Type B pancreatic cell (in vitro differentiated cells): ENCODE measurements at places on chromosomes 7 and 10.

DNA sequence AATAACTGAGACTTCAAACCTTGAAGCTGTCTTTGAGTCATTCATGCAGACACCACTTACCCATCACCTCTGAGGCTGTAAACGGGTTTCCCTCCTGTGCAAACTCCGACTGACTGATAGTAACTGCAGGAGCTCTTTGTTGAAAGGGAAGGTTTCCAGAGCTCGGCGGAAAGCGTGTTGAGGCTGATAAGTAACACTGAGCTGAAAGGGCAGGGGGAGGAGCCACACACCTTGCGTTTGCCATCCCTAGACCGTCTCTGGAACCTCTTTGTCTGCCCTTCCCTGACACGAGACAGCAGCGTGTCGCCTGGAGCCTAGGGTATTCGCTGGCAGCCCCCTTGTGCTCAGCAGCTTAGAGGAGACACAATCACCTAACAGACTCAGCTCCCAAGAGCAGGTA, 134.0 kb downstream of the PAXIP1 start:
- H3K4me1 ChIP-seq = peaks cover 6% of the 10 kb centered on the region
- H3K27ac ChIP-seq = peak overlapping the region; percentile 26
- no peaks in the 10 kb centered on the region for H3K36me3 ChIP-seq
- DNase-seq = no peak

DNA sequence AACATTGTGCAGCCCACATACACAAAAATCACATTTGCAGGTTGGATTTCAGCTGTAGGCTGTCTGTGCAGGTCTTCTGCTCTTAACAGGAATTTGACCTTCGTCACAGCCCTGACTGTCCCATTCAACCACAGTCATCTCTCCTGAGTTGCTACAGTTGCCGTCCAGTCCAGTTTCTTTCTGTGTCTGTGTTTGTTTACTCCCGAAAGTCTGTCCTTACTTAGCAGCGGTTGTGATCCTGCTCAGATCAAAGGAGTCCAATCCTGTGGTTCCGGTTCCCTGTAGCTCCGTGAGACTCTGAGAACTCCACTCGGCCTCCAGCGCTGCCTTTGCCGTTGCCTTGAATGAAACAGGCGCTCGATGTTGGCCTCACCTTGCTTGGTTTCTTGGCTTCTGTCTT, 111.6 kb upstream of the GATA3 start:
- no peak overlapping the region for H3K4me3 ChIP-seq
- peaks cover 8% of the 10 kb centered on the region for H3K36me3 ChIP-seq
- peaks cover 10% of the 10 kb centered on the region for H3K4me1 ChIP-seq
- no peak for DNase-seq
- no peak overlapping the region for H3K27ac ChIP-seq

DNA sequence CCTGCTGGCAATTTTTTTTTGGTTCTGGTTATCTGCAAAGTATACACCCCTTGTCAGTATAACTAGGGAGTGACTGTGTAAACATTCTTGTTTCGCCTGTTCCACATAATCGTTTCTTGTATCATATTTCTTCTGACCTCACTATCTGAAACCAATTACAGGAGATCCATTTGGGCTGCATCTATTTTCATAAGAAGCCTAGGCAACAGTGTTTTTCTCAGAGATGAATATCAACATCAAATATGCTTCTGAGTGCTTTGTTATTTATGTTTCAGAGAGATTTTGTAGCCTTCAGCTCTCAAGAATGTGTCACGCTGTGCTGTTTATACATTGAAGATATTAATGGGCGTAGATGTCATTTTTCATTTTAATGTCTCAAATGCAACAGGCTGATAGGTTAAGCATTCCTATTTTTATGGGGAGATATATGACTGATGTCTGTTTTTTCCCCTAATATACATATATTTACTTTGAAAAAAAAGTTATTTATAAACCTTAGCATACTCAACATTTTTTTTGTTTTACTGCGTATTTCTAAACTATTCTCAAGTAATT, 115.5 kb downstream of the FOXP2 start:
- DNase-seq = no peak
- H3K27ac ChIP-seq = peak overlapping the region; percentile 14
- peak overlapping the region; percentile 42 for H3K4me3 ChIP-seq
- peaks cover 10% of the 10 kb centered on the region for H3K27me3 ChIP-seq

DNA sequence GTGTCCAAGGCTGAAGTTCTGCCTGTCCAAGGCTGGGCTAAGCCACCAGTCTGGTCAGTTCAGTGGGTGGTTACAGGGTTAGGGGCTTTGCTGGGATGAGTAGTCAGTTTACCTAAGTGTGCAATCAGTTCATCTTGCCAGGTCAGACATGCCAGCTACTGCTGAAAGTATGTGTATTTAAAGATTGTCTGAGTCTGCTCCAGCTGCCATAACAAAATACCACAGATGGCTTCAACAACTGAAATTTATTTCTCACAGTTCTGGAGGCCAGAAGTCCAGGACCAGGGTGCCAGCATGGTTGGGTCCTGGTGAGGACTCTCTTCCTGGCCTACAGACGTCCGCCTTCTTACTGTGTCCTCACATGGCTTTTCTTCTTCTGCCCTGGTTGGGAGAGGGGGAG, 52.4 kb upstream of the TNS3 start:
- H3K27ac ChIP-seq = no peak overlapping the region
- peaks cover 52% of the 10 kb centered on the region for H3K4me1 ChIP-seq
- no peaks in the 10 kb centered on the region for H3K36me3 ChIP-seq
- no peak overlapping the region for H3K4me3 ChIP-seq

- no peak for DNase-seq
- H3K27me3 ChIP-seq = peaks cover 3% of the 10 kb centered on the region
- no peak overlapping the region for H3K4me3 ChIP-seq
- H3K27ac ChIP-seq = no peak overlapping the region
Observed at GRCh38 chr10:78706256-78706655, 362.5 kb upstream of the ZMIZ1 start.

GRCh38 chr10:100487529-100487928, 24.7 kb downstream of the WNT8B start:
- no peak for DNase-seq
- H3K27ac ChIP-seq = no peak overlapping the region
- H3K36me3 ChIP-seq = peaks cover 27% of the 10 kb centered on the region
- peaks cover 40% of the 10 kb centered on the region for H3K27me3 ChIP-seq
- H3K4me1 ChIP-seq = peaks cover 15% of the 10 kb centered on the region

GRCh38 chr7:135270577-135271254, 37.1 kb downstream of the STRA8 start:
- peaks cover 20% of the 10 kb centered on the region for H3K27me3 ChIP-seq
- no peak overlapping the region for H3K27ac ChIP-seq
- H3K4me1 ChIP-seq = peaks cover 3% of the 10 kb centered on the region
- DNase-seq = no peak
- no peak overlapping the region for H3K4me3 ChIP-seq

- H3K36me3 ChIP-seq = no peaks in the 10 kb centered on the region
- peaks cover 18% of the 10 kb centered on the region for H3K4me1 ChIP-seq
- DNase-seq = no peak
- no peak overlapping the region for H3K4me3 ChIP-seq
- no peaks in the 10 kb centered on the region for H3K27me3 ChIP-seq
Observed at GRCh38 chr10:84845628-84846261, 517.4 kb downstream of the CCSER2 start.

GRCh38 chr10:31242902-31243301, 76.1 kb upstream of the ZEB1 start:
- DNase-seq = no peak
- H3K27ac ChIP-seq = no peak overlapping the region
- no peak overlapping the region for H3K4me3 ChIP-seq
- H3K27me3 ChIP-seq = no peaks in the 10 kb centered on the region

GRCh38 chr10:1746796-1747195, 9.5 kb upstream of the ADARB2 start:
- no peak overlapping the region for H3K4me3 ChIP-seq
- peaks cover 4% of the 10 kb centered on the region for H3K4me1 ChIP-seq
- H3K27me3 ChIP-seq = peaks cover 47% of the 10 kb centered on the region
- H3K27ac ChIP-seq = no peak overlapping the region
- no peak for DNase-seq

- H3K36me3 ChIP-seq = no peaks in the 10 kb centered on the region
- H3K4me1 ChIP-seq = no peaks in the 10 kb centered on the region
- no peak overlapping the region for H3K4me3 ChIP-seq
Observed at GRCh38 chr10:132136689-132137088, 50.1 kb upstream of the DPYSL4 start.

GRCh38 chr7:129376778-129377700, 57.2 kb upstream of the STRIP2 start:
- H3K4me3 ChIP-seq = no peak overlapping the region
- DNase-seq = no peak
- no peaks in the 10 kb centered on the region for H3K27me3 ChIP-seq
- no peaks in the 10 kb centered on the region for H3K36me3 ChIP-seq

GRCh38 chr7:26153823-26154783, 2.1 kb downstream of the NFE2L3 start:
- H3K36me3 ChIP-seq = no peaks in the 10 kb centered on the region
- no peak for DNase-seq
- H3K27me3 ChIP-seq = peaks cover 68% of the 10 kb centered on the region
- peak overlapping the region; percentile 87 for H3K4me3 ChIP-seq

GRCh38 chr10:50506861-50507573, 116.7 kb downstream of the SGMS1 start:
- no peak for DNase-seq
- peaks cover 8% of the 10 kb centered on the region for H3K4me1 ChIP-seq
- no peak overlapping the region for H3K4me3 ChIP-seq
- H3K27me3 ChIP-seq = no peaks in the 10 kb centered on the region
- no peaks in the 10 kb centered on the region for H3K36me3 ChIP-seq

DNA sequence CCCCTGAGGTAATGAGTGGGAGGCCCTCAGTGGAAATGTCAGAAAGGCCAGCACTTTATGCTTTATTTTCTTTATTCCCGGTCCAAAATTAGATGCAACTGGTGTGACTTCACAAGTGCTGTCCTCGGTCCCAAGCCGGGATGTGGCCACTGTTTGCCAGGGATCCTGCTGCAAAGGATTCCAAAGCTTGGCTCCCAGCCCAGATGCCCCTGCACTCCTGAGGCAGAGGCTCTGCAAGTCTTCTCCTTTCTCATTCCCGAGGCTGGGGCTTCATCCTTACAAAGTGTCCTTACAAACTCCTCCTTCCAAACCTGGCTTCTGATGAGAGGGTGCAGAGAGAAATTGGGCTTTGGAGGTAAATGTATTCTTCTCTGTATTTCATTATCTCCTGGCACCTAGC, 544.3 kb upstream of the DPP6 start:
- no peak for DNase-seq
- no peak overlapping the region for H3K4me3 ChIP-seq
- H3K4me1 ChIP-seq = no peaks in the 10 kb centered on the region
- H3K27ac ChIP-seq = no peak overlapping the region

- peak overlapping the region; percentile 36 for H3K27ac ChIP-seq
- peaks cover 25% of the 10 kb centered on the region for H3K27me3 ChIP-seq
- H3K4me3 ChIP-seq = no peak overlapping the region
- no peaks in the 10 kb centered on the region for H3K36me3 ChIP-seq
Observed at GRCh38 chr10:131819241-131820072, 81.4 kb upstream of the PPP2R2D start.

GRCh38 chr10:78199005-78199725, 165.5 kb downstream of the RPS24 start:
- DNase-seq = no peak
- H3K4me1 ChIP-seq = peaks cover 6% of the 10 kb centered on the region
- H3K4me3 ChIP-seq = no peak overlapping the region
- no peak overlapping the region for H3K27ac ChIP-seq

DNA sequence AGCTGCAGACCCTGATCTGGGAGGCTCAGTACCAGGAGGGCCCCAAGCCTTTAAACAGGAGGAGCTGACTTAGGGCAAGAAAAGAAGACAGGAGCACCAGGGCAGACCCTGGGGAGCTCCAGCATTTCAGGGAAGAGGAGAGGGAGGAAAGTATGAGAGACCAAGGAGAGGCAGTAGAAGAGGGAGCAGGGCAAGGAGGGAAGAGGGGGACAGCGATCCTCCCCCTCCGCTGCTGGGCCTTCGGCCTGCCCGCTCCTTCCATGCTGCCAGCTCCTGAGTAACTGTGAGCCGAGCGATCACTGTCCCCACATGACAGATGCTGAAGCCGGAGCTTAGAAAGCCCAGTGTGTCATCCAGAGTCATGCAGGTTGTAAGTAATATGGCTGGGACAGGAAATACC, 65.9 kb downstream of the ALOX5 start:
- DNase-seq = no peak
- no peaks in the 10 kb centered on the region for H3K27me3 ChIP-seq
- peaks cover 4% of the 10 kb centered on the region for H3K4me1 ChIP-seq
- H3K27ac ChIP-seq = no peak overlapping the region
- H3K36me3 ChIP-seq = no peaks in the 10 kb centered on the region
- no peak overlapping the region for H3K4me3 ChIP-seq

DNA sequence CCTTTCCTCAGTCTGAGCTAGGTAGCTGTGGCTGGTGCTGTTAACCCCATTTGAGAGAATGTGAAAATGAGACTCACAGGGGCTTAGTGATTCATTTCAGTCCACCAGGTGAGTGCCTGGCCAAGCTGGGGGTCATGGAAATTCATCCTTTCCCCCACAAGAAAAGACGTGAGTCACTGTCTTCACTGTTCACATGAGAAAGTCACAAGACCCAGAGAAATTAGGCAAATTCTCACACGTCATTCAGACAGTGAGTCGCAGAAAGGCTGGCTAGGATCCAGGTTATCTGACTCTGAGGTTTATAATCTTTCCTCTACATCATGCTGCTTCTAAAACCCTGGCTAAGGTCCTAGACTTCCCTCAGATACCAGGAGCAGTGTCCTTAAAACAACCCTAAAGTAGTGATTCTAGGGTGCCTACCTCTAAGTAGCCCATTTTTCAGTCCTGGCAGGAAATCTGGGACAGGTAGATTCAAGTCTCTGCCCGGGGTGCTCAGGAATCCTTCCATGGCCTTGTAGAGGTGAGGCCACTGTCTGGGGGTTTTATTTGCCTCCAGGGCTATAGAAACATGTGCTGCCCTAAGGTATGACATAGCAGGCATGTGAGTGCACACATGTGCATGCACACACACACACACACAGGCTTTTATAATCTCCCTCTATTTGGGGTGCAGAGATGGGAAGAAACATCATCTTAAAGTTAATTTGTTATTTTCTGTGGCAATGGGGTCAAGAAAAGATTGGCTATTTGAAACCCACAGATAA, 427.9 kb upstream of the CELF2 start:
- no peak overlapping the region for H3K27ac ChIP-seq
- no peaks in the 10 kb centered on the region for H3K36me3 ChIP-seq
- H3K4me3 ChIP-seq = no peak overlapping the region
- peaks cover 13% of the 10 kb centered on the region for H3K27me3 ChIP-seq
- H3K4me1 ChIP-seq = peaks cover 16% of the 10 kb centered on the region
- DNase-seq = no peak

DNA sequence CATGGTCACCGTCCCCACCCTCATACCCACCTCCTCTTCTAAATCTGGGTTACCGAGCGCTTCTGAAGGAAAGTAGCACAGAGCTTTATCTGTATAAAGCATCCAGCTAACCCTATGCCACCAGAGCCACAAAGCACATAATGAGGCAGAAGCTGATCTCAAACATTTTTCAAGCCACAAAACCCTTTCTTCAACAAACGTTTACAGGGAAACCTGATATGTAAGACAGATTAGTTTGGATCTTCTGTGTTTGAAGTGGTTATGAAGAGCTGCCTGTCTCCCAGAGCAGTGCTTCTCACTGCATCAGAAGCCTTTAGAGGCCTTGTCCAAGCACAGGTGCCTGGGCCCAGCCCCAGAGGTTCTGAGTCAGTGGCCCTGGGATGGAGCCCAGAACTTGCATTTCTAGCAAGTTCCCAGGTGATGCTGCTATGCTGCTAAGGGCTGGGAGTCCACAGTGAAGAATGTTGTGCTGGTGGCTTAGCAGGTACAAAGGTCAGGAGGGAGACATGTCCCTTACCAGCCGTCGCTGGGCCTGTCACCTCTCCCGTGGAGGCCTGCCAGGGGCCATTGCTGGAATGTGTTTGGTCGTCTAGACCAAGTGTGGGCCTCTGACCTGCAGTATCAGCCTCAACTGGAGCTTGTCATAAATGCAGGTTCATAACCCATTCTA, 90.4 kb downstream of the TAF3 start:
- DNase-seq = no peak
- no peak overlapping the region for H3K27ac ChIP-seq
- no peaks in the 10 kb centered on the region for H3K4me1 ChIP-seq
- H3K27me3 ChIP-seq = no peaks in the 10 kb centered on the region
